ENCODE measurements at places on chromosomes 13 and 19.
A peak's percentile ranks its signal among the peaks of the same experiment; 100 is the strongest.

DNA sequence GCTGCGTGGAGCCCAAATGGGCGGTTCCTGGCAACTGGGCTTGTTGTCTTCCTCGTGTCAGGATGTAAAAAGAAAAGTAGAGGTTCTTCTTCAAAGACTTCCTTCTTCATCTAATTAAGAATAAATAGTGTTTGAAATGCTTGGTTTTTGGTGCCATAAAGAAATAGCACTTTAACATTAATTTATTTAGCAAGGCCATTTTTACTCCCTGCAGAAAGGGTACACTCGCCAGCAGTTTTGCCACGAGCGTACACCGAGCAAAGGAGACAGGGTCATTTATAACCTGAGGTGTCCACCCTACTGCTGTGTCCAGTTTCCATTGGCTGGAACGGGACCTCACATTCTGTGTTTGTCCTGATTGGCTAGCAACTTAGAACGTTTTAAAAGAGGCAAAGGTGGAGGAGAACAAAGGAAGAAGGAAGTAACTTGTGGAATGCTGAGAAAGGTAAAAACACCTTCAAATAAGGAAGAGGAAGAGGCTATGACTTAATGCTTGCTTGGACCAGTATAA lies 21.8 kb upstream of the OR10H1 start:
- DNase-seq = no peak

- no peak for DNase-seq
These were observed 674.6 kb upstream of the SGCG start for GRCh38 chr13:22506096-22506691.

GRCh38 chr13:47433461-47434005 lies 536.7 kb upstream of the HTR2A start:
- DNase-seq = no peak

DNA sequence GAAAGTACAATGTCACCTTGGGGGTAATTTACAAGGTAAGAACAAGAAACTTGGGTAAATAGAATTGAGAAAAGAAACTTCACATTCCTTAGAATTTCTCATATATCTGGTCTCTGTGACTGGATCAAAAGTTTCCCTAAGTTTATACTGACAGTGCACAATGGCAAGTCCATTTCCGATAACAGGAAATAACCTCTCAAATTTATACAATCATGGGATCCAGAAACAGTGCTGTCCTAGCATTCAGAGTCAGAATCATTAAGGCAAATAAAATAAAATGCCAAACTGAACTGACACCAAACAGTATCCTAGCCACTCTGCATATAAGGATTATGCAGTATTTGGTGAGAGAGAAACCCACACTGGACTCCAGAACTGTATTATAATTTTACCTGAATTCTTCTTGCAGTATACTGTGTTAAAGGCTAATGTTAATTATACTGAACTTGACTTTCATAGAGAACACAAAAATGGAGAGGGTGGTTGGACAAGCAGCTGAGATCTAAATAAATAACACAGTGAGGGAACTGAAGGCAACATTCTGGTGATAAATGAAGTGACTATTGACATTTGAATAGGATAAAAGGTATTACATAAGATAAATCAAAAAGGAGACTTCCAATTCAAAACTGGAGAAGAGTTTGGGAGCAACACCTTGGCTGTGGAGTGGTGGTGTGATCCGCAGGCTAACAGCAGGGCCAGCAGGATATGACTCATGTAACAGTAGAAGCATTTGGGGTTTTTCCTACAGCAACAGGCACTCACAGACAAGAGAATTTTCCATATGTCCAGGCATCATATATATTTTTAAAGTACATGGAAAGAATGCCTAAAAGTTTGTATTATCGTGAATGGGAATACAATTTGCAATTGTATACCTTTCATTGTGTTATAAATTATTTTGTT lies 932.5 kb upstream of the MIR17HG start:
- DNase-seq = peak; percentile 37

DNA sequence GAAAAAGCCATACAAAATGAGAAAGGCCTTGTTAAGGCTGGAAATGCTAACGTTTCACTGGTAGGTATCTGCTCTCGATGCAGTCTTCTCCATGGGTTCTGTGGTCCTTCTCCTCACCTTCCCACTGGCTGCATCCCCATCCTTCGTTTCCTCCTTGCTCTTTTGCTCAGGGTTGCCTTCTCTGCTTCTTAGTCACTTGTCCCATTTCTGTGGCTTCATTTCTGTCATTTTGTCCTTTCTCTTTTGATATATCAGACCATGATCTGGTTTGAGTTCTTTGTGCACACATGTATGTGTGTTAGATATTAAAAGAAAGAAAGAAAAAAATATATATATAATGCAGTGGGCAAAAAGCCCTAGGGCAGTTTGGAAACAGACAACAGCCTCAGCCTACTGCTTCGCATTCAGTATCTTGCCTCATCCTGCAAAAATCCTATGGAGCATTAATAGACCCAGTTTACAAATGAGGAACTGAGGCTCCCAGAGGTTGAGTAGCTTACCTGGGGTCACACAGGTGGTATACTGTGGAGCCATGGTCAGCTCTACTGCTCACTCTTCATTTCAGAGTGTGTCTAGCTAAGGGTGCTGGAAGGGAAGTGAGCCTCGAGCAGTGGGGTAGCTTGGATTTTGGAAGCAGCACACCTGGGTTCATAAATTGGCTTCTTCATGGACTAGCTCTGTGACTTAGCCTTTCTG lies 57.6 kb upstream of the MEDAG start:
- no peak for DNase-seq

All from AG04450 (cell line).